ENCODE measurements at places on chromosomes 16 and 17.

DNA sequence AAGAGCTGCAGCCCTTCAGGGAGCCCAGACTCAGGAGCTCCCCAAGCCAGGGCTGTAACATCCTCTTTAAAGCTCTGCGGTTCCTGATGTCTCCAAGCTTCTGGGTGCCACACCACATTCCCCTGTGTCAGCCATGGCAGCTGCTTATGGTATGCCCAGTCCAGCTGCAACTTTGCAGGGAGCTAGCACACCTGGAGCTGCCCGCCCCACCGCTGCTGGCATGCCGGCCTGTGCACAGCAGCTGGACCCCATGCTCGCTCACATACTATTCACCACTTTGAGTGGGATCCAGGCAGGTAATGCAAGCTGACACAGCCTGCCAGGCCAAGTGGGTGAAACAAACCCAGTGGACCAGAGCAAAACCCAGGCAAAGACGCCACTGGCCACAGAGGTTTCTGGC is 305.6 kb upstream of the AXIN2 start:
- DNase-seq: no peak

DNA sequence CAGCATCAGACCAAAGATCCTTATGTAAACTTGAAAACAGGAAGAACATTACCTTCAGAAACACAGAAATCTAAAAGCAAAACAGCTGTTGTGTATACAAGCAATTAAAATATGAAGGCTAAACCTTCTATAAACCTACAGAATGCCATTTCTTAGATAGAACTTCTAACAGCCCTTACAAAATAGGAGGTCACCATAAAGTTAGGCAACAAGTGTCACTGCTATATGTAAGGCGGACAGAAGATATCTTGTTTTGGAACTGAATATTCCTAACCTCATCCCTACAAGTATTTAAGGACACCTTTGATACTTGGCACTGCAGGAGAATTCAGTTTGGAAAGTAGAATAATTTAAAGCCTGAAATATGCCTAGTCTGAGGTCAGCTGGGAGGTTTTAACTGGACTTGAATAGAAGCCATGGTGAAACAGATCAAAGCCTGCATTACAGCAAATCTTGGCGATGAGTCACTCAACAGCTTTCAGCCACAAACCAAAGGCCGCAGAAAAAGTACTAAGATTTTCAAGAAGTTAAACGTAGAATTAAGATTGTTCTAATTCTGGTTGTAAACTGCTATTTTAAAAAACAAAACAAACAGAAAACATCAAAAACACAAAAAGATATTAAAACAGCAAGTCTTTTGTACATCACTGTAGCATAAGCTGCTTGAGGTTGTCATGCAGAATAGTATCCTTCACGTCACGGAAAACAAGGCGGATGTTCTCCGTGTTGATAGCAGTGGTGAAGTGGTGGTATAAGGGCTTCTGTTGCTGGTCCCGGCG is 42.7 kb downstream of the GNA13 start:
- DNase-seq: peak; percentile 17

DNA sequence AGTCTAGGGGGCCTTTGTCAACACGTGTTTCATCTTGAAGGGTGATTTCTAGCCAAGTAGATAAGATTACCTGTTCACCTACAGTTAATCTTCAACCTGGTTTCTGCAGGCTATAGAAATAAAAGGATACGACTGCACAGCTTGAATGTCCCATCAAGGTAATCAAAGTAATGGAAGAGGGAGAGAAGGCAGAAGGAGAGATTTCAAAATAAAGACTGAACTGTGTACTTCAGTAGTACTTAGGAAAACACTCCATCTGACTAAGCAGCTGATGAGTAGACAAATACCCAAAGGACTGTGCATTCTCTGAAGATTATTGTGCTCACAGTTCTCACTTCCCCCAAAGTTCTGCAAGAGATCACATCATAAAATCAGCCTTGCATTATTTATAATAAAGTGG is 5.8 kb upstream of the RFFL start:
- DNase-seq: no peak

- DNase-seq: no peak
Measured at GRCh38 chr16:57612494-57612893, 15.9 kb upstream of the ADGRG1 start.

- no peak for DNase-seq
Measured at GRCh38 chr16:27907457-27907972, 156.0 kb downstream of the GSG1L start.

GRCh38 chr17:54172096-54172984 is 349.6 kb downstream of the KIF2B start:
- no peak for DNase-seq

Data from stimulated activated CD8-positive, alpha-beta memory T cell treated with anti-CD3 and anti-CD28 coated beads, Interleukin-15, amount 100 ng/mL, for 4 hours (primary cell).